NCI-H460 (cell line): ENCODE measurements at places on chromosomes 7 and 10.

DNA sequence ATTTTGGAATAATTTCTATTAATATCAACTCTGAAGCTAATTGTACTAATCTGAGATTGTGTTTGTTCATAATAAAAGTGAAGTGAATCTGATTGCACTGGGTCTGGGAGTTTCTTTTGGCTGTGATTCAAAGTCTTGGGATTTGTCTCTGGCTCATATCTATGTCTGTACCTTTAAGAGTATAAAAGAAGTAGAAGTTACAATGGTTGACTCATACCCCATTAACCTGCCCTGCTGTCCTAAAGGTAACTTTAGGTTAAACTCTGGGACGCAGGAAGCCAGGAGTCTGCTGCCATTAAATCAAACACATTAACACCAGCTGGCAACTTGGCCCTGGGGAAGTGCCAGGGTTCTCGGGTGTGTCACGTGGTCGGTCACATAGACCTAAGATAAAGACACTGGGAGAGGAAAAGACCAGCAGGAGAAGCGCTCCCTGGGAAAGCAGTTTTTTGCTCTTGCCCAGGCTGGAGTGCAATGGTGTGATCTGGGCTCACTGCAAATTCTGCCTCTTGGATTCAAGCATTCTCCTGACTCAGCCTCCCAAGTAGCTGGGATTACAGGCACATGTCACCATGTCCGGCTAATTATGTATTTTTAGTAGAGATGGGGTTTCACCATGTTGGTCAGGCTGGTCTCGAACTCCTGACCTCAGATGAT is 17.8 kb downstream of the SCD start:
- DNase-seq = peak; percentile 46

DNA sequence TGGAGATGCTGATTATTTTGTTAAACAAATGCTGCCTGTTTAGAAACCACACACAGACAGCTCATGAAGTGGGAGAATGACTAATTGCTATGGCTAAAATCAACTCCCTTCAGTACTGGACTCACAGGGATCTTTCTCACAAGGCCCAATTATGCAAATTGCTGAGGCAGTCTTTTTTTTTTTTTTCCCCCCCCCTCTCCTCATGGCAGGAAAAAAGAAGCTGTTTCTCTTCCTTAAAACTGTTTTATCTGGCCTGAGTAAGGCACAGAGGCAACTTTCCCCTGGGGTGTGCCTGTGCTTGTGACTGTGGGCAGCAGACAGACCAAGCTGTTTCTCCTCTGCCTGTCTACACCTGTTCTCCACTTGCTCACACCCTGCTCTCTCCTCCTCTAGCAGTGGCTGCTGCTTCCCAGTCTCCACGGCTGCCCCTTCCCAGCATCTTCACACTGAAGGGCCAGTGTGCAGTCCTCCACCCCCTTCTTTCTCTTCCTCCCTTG is 65.4 kb upstream of the STEAP1B start:
- no peak for DNase-seq

DNA sequence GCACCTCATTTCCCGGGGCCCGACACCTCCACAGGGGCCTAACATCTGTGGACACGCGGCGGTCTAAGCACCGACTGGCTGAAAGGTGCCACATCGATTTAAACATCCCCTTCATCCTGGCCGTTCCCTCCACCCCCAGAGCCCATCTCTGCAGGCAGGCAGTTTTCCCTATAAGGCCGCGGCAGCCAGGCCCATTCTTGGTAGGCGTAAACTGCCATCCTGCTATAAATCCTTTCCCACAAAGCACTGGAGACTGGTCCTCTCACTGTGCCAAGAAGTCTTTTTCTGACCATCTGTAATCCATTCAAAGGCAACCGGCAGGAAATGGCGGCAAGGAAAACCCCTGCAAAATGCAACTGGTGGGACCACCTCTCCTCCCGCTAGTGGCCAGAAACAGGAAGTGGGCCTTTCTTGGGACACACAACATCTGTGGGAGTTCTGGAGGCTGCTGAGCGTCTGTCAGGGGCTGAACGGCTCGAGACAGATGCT is 22.4 kb downstream of the ATXN7L1 start:
- no peak for DNase-seq

DNA sequence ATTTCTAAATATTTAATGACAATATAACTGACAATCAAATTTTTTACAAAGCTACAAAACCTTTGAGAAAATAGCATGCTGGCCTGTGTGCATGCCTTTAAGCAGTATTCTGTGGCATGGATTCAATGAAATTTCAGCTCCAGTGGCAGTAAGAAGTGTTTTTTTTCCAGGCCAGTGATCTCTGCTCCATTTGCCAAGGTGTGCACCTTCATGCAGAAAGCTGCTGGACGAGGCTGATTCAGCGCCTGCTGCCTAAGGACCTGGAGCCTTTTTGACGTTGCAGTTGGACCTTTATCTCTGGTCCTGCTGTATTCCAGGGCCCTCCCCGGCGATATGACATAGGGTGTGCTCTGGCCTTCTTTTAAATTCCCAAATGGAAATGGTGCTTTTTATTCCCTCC is 26.6 kb downstream of the VWC2 start:
- DNase-seq = no peak

DNA sequence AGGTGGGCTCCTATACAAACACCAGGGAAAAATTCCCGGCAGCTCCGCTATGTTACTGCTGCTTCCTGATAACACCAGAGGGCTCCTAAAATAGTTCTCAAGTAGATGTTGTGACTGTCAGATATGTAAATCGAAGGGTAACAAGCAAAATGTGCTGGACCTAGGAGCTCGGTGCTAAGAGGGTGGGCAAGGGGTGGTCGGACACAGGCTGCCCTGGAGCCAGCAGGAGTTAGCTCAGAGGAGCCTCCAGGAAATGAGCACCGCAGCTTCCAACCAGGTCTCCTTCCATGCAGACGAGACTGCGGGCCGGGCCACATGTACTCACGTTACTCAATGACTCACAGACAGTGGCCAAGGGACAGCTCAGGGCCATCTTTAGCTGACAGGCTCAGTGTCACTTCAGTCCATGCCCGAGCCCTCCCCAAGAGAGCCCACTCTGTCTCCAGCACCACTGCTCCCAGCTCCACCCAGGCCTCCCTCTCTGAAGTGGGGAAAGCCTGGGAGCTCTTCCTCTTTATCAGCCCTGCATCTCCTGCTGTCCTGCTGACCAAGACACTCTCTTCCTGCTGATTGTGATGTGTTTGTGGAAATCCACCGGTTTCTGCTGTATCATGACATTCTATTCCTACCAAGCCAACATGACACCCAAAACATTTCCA is 37.2 kb upstream of the TMEM273 start:
- no peak for DNase-seq

- DNase-seq = no peak
These were observed 70.2 kb downstream of the UBE2H start for GRCh38 chr7:129882531-129882930.

- DNase-seq = no peak
These were observed 51.0 kb downstream of the CPED1 start for GRCh38 chr7:121039510-121039822.

- DNase-seq = no peak
These were observed 39.1 kb downstream of the VWC2 start for GRCh38 chr7:49812534-49812933.

- DNase-seq = no peak
These were observed 39.9 kb downstream of the ABCB4 start for GRCh38 chr7:87435546-87435945.

GRCh38 chr10:2836921-2837662 is 230.3 kb upstream of the PFKP start:
- DNase-seq = no peak

DNA sequence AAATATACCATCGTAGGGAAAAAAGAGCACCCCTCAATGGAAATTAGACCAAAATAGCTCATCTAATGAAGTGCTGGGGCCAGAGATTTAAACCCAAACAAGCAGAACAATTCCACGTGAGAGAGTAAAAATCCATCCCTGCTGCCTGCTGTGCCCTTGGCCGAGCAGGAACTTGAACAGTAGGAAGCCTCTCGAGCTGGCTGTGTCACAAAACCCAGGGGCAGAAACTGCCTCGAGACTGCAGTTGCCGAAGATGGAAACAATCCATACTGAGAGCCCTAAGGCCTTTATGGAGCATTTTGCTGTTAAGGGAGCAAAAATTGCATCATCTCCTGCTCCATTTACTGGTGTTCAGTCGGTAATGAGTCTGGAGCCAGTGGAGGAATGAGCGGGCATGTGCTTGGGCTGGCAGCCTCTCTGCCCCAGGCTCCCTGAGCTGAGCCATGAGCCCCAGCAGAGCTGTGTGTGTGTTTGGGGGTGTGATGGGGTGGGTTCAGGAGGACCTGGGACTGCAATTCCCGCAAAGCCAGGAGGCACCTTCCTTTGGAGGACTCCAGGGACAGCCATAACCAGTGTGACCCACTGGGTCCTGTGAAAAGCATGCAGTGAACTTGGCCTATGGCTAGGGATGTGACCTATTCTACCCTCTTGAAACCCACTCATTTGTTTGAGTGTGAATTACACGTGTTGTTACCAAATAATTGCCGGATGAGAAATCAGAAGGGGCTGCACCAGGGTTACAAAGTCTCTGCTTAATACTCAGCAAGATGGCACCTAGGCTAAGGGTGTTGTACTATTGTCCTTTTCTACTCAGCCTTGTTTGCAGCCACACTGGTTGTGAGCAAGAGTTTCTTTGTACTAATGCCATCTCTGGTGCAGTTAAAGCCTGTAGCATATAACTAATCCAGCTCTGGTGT is 58.3 kb downstream of the CDHR3 start:
- no peak for DNase-seq

DNA sequence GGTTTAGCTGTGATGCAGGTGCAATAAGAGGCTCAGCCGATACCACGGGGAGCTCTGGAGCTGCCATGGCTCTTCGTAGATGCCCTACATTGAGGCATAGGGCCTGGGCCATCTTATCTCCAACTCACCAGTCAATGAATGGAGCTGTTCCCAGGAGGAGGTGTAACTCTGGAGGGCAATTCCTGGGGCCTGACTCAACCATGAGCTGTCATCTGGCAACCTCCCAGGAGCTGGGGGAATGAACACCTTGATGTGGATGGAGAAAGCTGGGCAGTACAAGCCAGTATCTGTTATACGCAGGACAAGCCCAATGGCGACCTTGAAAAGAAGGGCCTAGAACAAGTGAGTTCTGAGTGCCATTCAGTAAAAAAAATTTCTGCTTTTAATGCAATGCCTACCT is 224.0 kb upstream of the PLXDC2 start:
- DNase-seq = no peak

DNA sequence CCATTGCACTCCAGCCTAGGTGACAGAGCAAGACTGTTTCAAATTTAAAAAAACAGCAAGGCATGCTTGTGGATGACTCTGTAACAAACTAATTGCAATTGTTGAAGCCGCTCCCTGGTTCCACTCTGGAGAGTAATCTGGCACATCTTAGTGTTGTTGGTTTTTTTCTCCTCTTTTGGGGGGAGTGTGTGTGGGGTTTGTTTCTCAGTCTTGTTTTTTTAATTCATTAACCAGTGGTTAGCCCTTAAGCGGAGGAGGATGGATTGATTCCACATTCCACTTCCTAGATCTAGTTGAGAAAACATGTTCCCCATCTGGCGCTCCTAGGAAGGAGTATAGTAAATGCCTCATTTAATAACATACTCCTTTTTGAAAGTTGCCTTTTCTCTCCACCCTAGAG is 8.6 kb upstream of the ZNF713 start:
- DNase-seq = no peak

DNA sequence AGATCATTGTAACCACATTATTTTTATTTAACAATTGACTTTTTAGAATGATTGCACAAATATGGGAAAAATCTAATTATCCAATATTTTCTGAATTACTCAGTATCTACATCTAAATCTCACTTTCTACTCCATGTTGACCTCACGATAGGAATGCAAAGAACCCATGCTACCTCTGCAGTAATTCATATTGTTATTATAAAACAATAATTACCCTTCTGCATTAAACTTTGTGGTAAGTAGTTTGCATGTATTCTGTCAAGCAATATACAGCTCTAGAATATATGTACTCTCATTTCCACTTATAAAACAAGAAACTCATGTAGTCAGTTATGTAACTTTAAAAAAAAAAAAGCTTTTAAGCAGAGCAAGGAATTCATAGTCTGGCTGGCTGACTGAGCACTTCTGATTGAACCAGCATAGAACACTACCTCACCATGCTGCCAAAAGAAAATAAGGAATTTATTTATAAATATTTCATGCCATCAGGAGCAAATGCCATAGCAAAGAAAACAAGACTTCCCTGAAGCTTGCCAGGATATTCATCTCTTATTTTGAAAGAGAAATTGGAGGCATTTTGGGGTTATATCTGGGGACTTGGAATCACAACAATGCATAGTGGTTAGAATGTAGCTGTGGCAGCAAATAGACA is 895.7 kb downstream of the XPNPEP1 start:
- DNase-seq = no peak

DNA sequence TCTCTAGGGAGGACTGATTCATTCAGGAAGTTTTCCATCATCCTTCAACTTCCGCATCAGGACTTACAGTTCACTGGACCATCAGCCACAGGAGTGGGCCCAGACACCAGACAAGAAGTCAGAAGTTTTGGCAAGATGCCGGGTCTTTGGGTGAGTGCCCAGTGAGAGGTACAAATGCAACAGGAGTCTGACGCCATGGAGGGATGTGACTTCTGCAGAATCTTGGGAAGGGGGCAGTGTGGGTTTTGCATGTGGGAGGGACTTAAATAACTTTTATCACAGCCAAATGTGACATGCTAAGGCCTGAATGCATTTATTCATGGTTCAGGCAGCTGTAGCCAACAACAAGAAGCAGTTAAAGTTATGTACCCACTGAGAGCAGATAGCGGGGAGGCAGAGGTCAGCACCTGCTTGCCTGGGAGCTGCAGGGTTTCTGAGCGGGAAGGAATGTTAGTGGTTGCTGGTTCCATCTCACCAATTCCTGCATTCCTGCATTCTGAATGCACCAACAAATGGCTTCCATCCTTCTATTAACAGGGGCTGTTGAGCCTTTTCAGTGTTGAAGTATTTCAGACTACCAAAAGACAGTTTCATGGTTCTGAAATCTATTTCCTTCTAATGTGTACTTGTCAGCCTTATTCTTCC is 375.2 kb downstream of the PAXIP1 start:
- DNase-seq = no peak

DNA sequence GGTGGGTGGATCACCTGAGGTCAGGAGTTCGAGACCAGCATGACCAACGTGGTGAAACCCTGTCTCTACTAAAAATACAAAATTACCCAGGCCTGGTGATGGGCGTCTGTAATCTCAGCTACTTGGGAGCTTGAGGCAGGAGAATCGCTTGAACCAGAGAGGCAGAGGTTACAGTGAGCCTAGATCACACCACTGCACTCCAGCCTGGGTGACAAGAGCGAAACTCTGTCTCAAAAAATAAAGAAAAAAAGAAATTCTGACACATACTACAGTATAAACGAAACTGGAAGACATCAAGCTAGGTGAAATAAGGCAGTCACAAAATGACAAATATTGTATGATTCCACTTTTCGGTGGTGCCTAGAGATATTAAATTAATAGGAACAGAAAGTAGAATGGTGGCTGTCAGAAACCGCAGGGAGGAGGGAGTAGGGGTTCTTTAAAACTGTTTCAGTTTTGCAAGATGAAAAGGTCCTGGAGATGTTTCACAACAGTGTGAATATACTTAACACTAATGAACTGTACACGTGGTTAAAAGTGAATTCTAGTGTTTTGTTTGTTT is 23.2 kb downstream of the PILRA start:
- no peak for DNase-seq
